ENCODE measurements at places on chromosomes 11 and 22. TPM values are rescaled to one million over a fixed set of nuclear protein-coding genes. Genes with fewer than 3 reads are reported as not detected.
A peak's percentile ranks its signal among the peaks of the same experiment; 100 is the strongest.

DNA sequence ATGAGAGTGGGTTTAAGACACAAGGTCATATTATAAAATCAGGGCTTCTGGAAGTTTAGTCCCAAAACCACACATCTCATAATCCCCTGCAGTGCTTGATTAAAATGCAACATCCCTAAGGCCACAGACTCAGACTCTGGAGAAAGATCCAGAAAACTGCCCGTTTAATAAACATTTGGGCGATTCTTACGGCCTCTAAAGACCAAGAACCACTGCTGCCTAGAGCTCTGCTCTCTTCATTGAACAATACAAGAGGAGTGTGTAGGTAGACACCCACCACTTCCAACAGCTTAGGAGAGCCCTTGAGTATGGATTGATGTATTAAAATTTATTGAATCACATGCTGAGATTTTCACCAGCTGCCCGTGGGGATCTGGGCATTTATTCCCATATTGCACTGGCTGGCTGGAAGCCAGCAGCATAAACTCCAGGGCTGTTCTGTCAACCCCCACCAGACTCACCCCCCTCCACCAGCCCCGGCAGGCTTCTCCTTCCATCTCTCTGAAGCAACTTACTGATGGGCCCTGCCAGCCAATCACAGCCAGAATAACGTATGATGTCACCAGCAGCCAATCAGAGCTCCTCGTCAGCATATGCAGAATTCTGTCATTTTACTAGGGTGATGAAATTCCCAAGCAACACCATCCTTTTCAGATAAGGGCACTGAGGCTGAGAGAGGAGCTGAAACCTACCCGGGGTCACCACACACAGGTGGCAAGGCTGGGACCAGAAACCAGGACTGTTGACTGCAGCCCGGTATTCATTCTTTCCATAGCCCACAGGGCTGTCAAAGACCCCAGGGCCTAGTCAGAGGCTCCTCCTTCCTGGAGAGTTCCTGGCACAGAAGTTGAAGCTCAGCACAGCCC lies 749 bp upstream of the BEST1 start:
- DNase-seq = peak; percentile 89

GRCh38 chr11:119681361-119681910 lies 47.6 kb downstream of the NECTIN1 start:
- no peak for DNase-seq

The PARVA gene
- 176 TPM for total RNA-seq

DNA sequence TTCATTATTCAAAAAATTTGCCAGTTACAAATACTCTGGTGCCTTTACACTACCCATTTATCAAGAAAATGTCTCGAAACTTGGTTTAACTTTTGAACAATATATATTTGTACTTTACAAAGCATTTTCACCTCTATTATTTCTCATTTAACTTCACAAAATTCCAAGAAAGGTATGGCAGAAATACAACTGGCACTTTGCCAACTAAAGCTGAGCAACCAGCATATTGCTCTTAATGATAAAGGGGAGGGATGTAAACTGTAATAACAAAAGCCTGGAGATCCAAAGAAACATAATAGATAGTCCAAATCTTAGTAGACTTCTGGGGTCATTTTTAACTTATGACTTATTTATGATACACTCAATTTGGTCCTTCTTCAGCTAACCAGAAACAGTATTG lies 7.7 kb downstream of the PITPNB start:
- no peak for DNase-seq

DNA sequence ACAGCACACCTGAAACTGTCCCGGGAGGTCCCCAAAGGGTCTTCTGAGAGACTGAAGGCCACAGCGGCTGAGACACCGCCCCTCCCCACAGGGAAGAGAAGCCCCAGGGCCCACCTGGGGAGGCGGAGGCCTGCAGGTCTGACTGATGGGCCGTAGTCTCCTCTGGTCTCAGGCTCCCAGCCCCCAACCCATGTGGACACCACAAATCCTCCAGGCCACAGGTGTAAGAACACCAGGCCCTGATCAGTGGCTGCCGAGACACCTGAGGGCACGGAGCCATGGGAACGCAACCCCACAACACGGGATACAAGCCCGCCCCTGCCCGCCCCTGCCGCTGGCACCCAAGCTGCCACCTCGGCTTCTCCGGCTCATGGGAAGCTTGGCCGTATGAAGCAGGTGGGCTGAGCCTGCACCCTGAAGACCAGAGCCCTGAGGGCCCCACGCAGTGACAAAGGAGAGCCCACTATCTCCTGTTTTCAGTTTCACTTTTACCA lies 46.3 kb downstream of the BRD1 start:
- DNase-seq = no peak

The ACAD8 gene
- 24.2 TPM for total RNA-seq

- DNase-seq = no peak
Measured at GRCh38 chr11:96318399-96318798, 24.6 kb downstream of the MAML2 start.

The TPP1 gene
- 100 TPM for total RNA-seq

The GRAP2 gene
- 7.5 TPM for total RNA-seq

DNA sequence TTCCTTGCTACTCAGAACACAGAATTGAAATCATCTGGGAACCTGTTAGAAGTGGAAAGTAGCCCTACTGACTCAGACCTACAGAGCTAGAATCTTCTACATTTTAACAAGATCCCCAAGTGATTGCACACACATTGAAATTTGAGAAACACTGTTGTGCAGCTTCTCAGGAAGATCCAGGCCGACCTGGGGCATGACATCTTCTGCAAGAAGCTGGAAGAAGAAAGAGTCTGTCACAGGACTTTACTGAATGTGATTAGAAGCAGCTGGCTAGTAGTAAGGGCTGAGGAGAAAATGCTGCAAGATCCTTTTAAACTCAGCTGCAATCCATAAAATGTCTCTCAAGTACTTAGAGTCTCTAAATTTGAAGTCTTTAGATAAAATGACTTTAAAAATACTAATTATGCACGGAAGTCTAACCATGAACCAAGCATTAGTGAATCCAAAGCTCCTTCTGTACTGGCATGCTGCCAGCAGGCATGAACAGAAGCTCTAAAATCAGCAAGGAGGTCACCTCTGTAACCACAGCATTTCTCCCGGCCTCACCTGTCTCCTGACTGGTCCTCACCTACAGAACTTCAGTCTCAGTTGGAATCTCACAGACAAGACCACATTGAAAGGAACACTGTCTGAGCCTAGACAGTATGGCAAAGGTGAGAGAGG lies 85.0 kb downstream of the SERGEF start:
- no peak for DNase-seq

DNA sequence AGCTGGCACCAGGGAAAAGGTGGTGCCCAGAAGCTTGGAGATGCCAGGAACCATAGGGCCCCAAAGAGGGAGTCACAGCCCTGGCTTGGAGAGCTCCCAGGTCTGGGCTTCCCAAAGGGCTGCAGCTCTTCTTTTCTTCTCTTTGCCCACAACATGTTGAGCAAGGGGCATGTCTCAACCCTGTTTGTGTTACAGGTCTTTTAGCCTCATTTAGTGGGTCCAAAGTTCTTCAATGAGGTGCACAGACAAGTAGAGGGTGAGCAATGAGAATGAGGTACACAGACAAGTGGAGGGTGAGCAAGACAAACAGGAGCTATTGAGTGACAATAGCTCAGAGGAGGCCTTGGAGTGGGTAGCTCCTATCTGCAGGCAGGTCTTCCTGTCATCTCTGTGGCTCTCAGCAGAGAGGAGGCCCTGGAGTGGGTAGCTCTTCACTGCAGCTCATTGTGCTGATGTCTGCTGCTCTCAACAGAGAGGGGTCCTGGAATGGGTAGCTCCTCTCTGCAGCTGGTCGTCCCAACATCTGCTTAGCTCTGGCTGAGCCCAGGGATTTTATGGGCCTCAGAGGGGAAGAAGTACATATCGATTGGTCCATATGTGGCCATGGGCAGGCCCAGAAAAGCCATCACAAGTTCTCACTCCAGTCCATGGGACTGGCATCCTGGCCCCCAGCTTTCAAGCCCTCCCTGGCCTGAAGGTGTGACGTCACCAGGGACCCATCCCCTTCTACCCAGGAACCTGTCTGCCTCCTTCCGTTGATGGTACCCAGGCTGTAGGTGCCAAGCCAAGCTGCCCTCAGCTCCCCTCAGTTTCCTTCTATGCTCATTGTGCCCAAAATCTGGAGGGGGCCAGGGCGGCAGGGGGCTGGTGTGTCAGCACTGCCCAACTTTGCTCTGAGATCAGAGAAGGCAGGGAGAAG lies 34.9 kb downstream of the WBP2NL start:
- DNase-seq = no peak

DNA sequence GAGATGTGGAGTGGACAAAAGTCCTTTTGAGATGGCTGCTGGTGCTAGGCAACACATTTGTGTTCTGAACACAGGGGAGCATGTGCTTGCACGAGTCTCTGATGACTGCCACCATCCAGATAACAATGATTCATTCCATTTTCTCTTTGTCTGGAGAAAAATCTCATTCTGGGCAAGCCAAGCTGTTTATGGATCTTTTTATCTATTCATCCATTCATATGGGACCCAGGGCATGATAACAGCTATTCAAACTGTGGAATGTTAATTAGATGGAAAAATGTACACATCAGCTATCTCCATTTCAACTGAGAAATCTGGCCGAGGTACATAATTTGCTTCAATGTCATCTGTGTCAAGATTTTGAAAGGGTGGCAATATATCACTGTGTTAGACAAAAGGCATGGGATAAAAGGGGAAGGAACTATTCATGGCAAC lies 117.5 kb upstream of the ZBED5 start:
- DNase-seq = no peak

GRCh38 chr11:119594639-119595249 lies 134.3 kb downstream of the NECTIN1 start:
- DNase-seq = no peak

The CELSR1 gene
- total RNA-seq = 1.9 TPM

The DGCR6 gene
- total RNA-seq = 2.8 TPM

The FOLR3 gene
- 1.1 TPM for total RNA-seq

- DNase-seq = no peak
Measured at GRCh38 chr11:44885919-44886789, 64.5 kb downstream of the TP53I11 start.

- DNase-seq = no peak
Measured at GRCh38 chr11:73311394-73311869, 3.4 kb downstream of the ARHGEF17 start.

The IGLL5 gene
- 0.62 TPM for total RNA-seq

DNA sequence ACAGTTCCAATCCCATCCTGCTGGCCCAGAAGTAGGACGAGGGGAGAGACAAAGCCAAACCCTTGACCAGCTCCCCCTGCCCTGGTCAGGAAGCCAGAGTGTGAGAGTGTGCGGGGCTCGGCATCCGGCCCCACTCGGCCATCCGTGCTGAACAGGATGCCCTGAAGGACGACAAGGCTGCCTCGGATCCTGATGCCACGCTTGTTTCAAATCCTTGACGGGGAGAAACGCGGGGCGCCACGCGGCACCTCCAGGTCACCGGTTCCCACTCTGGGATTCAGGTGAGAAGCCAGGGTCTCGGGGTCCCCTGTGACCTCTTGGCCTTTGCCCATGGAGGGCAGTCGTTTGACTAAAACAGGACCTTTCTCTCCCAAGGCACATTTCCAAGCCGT lies 167.8 kb downstream of the BRD1 start:
- peak; percentile 55 for DNase-seq

The RFPL3 gene
- total RNA-seq = not detected

The OR9Q2 gene
- not detected for total RNA-seq

DNA sequence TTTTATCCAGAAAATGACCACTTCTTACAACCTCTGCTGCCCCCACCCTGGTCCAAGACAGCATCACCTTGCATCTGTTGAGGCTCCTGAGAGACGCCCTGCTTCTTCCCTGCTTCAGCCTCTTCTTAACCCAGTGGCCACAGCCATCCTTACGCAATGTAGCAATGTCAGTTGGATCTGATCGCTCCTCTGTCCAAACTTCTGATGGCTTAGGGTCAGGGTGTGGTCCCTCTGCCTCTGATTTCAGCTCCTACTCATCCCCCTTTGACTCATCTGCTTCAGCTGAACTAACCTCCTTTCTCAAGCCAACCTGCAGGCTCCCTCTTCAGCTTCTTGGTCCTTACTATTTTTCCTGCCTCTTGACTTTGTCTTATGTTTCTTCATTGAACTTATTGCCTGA lies 280.8 kb downstream of the KIRREL3 start:
- no peak for DNase-seq

DNA sequence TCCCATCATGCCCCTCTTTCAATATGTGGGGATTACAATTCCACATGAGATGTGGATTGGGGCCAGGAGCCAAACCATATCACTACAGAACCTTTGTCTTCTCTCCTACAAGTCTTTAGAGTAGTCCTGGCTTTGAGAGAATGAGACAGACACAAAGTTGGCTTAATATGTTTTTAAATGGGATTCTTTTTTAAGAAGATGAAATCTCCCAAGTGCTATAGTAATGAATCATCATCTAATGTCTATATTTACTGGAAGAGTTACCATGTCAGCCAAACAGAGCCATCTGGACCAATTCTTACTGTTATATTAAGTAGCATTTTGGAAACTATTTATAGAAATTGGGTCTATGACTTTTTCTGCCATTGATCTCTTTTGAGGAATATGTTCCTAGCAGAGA lies 38.1 kb upstream of the CARD18 start:
- no peak for DNase-seq

The ALG8 gene
- 30.9 TPM for total RNA-seq

The NXPE1 gene
- not detected for total RNA-seq

The SULT4A1 gene
- 0.27 TPM for total RNA-seq

The GANAB gene
- total RNA-seq = 219 TPM

- no peak for DNase-seq
Measured at GRCh38 chr22:26923531-26923930, 266.1 kb downstream of the MIAT start.

GRCh38 chr11:61962213-61963015 lies 5.0 kb downstream of the FTH1 start:
- DNase-seq = peak; percentile 53

- peak; percentile 55 for DNase-seq
Measured at GRCh38 chr11:1227551-1228100, 4.8 kb downstream of the MUC5B start.

GRCh38 chr11:134356656-134357544 lies 25.1 kb downstream of the GLB1L2 start:
- DNase-seq = no peak

The OR10A2 gene
- not detected for total RNA-seq

DNA sequence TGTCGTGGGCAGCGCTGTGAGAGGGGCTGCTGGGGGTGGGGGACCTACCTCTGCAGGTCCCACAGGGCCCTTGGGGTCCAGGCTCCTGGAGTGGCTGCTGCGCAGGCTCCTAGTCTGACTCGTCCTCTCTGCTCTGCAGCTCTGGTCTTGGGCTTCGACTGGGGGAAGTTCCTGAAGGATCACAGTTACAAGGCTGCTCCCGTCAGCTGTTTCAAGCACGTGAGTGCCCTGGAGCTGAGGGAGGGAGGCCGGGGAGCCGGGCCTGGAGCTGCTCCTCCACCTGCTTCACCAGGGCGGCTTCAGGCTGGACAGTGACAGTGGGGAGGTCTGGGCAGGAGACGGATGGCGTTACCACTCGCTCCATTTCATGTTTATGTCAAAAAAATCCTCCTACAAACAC lies 11.9 kb downstream of the L3MBTL2 start:
- no peak for DNase-seq

The TYMP gene
- 44.5 TPM for total RNA-seq

- no peak for DNase-seq
Measured at GRCh38 chr11:20511982-20512381, 87.4 kb upstream of the SLC6A5 start.

Data from sciatic nerve (tissue), 2 donors.